ENCODE measurements at places on chromosomes 1 and 21.

GRCh38 chr1:27999055-27999454 lies 39.3 kb downstream of the XKR8 start:
- no peak for DNase-seq

- no peak for DNase-seq
Measured at GRCh38 chr1:29119121-29119929, 4.4 kb downstream of the TMEM200B start.

GRCh38 chr21:45519182-45519581 lies 23.1 kb downstream of the SLC19A1 start:
- no peak for DNase-seq

DNA sequence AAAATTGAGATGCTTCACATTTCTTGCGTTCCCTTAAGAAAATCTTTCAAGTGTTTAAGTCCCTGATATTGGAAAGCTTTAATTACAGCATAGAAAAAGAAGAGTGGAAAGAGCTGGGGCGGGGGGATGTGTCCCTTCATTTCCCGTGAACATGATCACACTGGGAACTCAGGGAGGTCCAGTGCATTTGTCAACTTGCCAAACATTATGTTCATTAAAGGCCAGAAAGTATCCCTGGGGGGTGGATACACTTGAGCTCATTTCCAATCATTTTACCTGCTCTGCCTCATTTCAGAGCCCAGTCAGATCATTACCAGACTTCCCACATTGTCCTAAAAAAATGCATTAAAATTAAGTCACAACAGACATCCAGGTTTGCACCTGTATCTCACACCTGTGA lies 123.6 kb upstream of the KCNJ15 start:
- DNase-seq = no peak

- peak; percentile 84 for DNase-seq
Measured at GRCh38 chr1:39898648-39899603, 2.8 kb downstream of the MYCL start.

- DNase-seq = no peak
Measured at GRCh38 chr1:214044438-214045214, 56.9 kb downstream of the PROX1 start.

- no peak for DNase-seq
Measured at GRCh38 chr21:39601187-39601928, 11.4 kb upstream of the B3GALT5 start.

DNA sequence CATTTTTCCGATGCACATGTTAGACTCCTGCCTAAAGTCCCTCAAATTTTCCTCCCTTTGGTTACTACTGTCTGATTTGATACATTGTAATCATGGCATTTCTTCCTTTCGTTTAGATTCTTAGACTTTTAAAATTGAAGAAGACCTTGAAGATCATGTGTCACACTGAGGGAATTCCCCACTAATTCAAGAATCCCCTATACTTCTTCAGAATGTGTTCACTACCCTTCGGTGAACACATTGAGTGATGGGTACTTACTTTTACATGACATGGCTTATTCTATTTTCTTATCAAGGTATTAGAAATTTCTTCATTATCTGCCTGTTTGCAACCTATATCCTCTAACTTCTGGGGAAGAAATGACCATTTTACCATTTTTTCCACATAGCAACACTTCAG lies 85.9 kb downstream of the LHX8 start:
- no peak for DNase-seq

DNA sequence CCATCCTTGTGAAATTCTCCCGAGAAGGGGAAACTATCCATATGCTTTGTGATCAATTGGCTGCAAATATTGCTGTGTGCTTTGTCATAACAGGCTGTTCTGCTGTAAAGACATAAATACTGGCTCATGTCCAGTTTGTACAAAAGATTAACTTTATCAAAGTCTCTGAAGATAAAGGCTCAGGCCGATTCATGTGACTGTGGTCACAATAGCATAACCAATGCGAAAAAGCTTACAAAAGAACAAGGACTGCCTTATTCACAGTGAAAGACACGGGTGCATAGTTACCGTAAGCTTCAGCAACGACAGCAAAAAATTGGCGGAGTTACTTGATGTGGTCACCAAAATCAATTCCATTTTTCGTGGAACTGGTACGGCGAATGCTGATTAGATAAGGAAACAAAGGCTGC lies 173.6 kb upstream of the CHRM3 start:
- no peak for DNase-seq

DNA sequence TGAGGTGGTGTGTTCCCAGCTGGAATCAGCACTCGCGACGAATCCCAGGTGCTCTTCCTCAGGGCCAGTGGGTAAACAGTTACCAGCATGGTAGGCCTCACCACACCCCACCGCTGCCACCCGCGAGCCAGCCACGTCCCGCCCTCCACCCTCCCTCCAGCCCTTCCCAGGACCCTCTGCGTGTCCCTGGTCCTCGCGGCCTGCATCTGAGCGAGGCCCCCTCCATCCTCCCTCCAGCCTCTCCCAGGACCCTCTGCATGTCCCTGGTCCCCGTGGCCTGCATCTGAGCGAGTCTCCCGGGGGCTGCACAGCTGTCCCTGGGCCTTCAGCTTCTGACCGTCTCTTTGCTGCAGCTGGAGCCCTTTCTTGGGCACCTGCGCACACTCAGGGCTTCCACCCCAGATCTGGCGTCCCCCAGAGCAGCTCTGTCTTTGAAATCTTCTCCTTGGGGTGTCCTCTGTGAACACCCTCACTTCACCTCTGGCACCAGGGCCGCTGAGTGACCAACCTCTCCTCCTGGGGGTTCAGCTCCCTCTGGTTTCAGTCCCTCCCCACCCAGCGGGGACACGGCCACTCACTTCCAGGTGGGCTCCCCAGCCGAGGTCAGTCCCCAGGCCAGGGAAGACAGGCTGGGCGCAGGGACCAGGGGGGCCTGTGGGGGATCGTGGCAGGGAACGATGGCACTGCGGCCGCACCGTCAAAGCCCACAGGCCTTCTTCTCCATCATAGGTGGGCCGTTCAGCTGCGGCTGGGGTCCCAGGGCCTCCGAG lies 57.8 kb upstream of the COL6A2 start:
- no peak for DNase-seq

- DNase-seq = no peak
Measured at GRCh38 chr1:157326173-157326859, 188.1 kb upstream of the ETV3 start.

GRCh38 chr1:19644395-19644680 lies 227 bp downstream of the NBL1 start:
- no peak for DNase-seq

DNA sequence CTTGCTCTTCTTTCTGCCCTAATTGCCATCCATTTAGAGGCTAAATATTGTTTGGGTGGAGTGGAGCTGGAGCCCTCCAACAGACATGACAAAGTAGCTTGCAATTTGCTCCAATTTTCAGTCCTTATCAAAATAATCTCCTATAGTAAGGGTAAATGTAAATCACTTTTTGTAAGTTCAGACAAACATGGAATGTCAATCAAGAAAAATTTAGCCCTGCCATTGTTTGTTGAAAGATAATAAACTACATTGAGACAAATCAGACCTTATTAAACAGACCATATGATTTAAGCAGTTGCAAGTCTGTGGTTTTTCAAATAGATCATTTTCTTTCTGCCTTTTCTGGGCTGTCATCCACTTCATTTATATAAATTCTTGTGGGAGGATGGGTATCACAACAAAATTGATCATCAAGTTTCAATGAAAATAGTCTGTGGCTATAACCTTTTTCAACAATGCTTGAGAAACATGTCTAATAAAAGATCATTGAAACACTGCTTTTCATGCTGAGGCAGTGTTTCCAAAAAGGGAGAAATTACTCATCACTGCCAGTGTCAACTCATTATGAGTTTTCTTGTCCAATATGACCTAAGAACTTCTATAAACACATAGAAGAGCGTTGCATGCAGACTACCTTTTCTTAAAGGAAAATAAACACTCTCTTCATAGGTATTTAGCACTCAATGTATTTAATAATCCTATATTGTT lies 1152.0 kb upstream of the B3GALT2 start:
- no peak for DNase-seq

- no peak for DNase-seq
Measured at GRCh38 chr1:36329817-36330216, 6.4 kb upstream of the EVA1B start.

GRCh38 chr1:201088395-201088794 lies 23.8 kb downstream of the CACNA1S start:
- no peak for DNase-seq

DNA sequence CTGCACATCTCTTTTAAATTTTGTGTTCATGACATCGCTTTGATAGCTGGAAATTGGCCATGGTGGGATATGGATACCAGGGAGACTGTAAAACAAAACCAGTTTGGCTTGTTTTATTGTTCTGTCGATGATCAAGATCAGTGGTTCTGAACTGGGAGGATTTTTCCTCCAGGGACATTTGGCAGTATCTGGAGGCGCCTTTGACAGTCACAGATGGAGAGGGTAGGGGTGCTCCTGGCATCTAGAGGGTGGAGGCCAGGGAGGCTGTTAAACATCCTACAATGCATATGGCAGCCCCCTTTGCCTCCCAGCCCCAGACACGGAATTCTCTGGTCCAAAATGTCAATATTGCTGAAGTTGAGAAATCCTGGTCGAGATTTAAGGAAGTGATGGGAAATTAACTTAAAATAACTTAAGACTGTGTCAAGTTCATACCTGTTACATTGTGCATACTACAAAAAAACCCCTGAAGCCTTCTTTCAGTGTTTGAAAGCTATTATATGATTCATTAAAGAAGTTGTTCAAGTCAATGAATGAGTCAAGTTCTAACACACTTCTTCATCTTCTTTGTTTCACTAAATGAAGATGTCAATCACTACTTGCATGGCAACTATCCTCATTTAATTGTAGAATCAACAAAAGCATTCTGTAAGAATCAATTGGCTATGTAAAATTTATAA lies 150.9 kb downstream of the KCNJ6 start:
- DNase-seq = no peak

- no peak for DNase-seq
Measured at GRCh38 chr1:242579528-242580235, 55.2 kb upstream of the PLD5 start.

Measured in progenitor cell of endocrine pancreas (in vitro differentiated cells).